ENCODE measurements at places on chromosomes 5 and 9. TPM values are rescaled to one million over a fixed set of nuclear protein-coding genes. Genes with fewer than 3 reads are reported as not detected.

The NKD2 gene
- 64.4 TPM for total RNA-seq

The BRIX1 gene
- 19.8 TPM for total RNA-seq

The WWC1 gene
- 94.2 TPM for total RNA-seq

The DNAI1 gene
- total RNA-seq = not detected

The PKN3 gene
- 13.4 TPM for total RNA-seq

The RNF208 gene
- 6.7 TPM for total RNA-seq

The EPB41L4B gene
- total RNA-seq = 10.1 TPM

The ENTPD2 gene
- total RNA-seq = 0.41 TPM

The NAIP gene
- total RNA-seq = 28.8 TPM

The CCL21 gene
- 37.7 TPM for total RNA-seq

DNA sequence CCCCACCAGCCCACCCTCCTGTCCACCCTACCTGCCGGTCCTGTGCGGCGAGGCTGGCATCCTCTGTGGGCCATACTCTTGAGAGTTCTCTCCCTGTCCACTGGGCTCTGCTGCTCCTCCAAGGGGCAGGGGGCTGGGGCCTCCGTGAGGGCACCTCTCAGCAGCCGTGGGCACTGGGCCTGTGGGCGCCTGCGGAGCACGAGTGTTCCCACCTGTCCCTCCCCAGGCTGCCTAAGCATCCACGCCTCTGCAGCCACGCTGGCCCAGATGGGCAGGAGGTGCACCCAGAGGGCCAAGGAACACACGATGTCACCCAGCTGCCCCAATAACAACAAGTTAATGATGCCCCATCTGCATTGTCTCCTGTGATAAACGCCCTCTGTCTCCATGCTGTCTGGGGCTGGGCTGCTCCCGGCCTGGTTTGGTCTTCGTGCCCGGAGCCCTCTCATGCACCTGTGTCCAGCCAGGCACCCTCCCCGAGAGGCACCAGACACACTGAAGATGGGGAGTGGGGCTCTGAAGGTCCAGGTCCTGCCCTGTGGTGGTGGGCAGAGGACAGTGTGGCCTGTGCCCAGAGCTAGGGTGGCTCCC lies 114.5 kb downstream of the RXRA start:
- H3K27me3 ChIP-seq = no peaks in the 10 kb centered on the region
- H3K4me3 ChIP-seq = no peak overlapping the region

DNA sequence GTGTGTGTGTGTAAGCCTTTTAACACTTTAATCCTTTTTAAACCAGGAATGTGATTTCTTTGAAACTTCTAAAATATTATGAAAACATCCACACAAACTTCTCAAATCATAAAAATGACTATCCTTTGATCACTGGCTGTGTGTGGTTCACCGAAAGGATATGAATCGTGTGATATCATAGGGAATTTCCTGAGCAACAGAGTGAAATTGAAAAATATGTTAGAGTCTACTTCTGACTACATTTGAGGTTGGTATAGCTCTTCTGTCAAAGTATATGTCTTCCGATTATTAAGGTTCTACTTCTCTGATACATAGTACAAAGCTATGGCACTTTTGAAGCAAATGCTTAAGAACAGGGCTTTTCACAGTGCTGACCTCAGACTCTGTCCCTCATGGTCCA lies 40.3 kb downstream of the RGMB start:
- no peaks in the 10 kb centered on the region for H3K4me1 ChIP-seq
- no peak for DNase-seq
- no peaks in the 10 kb centered on the region for H3K36me3 ChIP-seq
- H3K27me3 ChIP-seq = no peaks in the 10 kb centered on the region

GRCh38 chr5:134494780-134495179 lies 30.7 kb upstream of the JADE2 start:
- no peaks in the 10 kb centered on the region for H3K4me1 ChIP-seq
- no peaks in the 10 kb centered on the region for H3K36me3 ChIP-seq
- H3K27ac ChIP-seq = no peak overlapping the region
- H3K27me3 ChIP-seq = no peaks in the 10 kb centered on the region
- H3K4me3 ChIP-seq = no peak overlapping the region
- DNase-seq = no peak

DNA sequence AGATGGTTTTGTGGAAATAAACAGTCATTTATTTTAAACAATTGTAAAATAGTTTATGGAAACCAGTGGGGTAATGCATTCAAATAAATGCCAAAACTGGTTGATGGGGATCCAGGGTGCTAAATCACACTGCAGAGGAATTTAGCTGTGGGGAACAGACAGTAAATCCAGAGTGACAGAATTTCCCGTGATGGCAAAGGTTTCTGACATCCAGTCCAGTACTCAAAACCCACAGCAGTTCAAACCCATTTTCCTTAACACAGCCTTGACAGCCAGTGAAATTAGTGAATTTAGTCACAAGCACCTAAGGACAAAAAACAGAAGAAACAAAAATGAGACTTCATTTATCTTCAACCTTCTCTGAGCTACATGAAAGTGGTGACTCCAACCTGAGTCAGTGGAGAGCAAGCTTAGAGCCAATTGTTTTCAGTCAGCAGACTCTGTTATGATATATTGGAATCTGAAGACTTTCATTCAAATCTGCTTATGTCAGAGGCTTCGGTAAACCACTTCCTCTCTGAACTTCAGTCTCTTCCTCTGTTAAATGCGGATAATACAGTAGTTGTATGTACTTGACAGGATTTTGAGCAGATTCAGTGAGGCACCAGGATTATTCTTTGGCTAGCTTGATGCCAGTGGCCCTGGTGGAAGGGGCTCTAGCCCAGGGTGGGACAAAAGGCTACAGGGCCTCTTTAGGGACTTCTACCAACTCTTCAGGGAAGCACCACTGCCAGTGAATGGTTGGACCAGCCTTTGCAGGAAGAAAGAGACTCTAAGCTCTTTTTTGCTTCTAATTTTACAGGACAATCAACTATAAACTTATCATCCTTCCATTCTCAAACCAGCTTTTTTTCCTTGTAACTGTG lies 185.3 kb downstream of the MAPKAP1 start:
- H3K4me3 ChIP-seq = no peak overlapping the region
- DNase-seq = no peak
- peaks cover 29% of the 10 kb centered on the region for H3K4me1 ChIP-seq
- no peak overlapping the region for H3K27ac ChIP-seq
- H3K27me3 ChIP-seq = no peaks in the 10 kb centered on the region

GRCh38 chr5:108276187-108277050 lies 105.5 kb downstream of the FBXL17 start:
- no peaks in the 10 kb centered on the region for H3K4me1 ChIP-seq
- H3K36me3 ChIP-seq = no peaks in the 10 kb centered on the region
- DNase-seq = no peak
- H3K4me3 ChIP-seq = no peak overlapping the region

DNA sequence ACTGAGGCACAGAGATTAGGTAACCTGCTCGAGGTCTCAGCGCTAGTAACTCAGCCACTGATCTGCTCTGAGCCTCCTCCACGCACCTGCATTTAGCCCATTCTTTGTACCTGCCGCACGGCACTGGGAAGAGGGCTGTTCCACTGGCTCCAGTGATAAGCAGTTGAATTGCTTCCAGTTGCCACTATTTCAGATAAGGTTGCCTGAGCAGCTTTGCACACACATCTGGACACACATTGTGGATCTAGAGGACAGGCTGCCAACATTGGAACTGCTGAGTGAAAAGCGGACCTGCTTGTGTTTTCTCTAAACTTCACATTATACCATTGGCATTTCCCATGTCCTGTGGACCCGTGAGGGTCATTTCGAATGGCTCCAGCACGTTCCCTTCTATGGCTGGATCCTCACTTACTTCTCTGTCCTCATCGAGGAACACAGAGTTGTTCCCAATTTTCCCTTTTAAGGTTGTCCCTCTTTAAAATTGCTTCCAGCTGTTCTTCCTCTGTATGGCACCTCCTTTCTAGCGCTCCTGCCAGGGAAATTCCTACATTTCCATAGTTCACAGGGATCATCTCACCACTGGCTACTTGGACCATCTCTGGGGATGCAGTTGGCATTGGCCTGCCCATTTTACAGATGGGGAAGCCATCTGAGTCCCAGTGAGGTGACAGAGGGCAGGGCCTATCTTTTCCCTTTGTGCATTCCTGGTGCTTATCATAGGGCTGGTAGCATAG lies 45.9 kb upstream of the RPL26L1 start:
- no peaks in the 10 kb centered on the region for H3K4me1 ChIP-seq
- H3K36me3 ChIP-seq = peaks cover 64% of the 10 kb centered on the region
- no peaks in the 10 kb centered on the region for H3K27me3 ChIP-seq
- no peak overlapping the region for H3K27ac ChIP-seq

DNA sequence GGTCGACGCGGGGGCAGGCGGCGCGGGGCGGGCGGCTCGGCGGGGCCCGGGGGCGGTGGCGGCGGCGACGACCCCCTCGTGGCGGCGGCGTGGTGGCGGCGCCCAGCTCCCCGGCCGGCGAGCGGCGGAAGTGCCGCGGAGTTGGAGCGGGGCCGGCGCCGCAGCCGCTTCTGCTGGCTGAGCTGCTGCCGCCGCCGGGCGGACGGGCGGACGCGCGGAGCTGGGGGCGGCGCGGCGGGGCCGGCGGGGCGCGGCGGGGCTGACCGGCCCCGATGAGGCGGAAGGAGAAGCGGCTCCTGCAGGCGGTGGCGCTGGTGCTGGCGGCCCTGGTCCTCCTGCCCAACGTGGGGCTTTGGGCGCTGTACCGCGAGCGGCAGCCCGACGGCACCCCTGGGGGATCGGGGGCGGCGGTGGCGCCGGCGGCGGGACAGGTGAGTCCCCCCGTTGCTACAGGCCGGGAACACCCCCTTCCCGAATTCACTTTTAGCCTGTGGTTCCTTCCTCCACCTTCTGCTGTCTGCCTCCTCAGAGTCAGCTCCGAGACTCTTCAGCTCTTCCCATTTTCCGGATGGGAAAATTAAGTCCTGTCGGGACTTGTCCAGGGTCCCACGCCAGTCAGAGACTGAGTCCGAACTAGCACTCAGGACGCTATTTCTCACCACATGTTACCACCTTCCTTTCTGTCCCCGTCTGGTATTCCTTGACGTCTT lies at the start of gene GALNT10:
Gene GALNT10 (plus strand): TSS at position 139 of the 710 bp plus-strand sequence. CDS start 134 bp downstream, at position 273.
- peaks cover 28% of the 10 kb centered on the region for H3K4me1 ChIP-seq
- H3K27me3 ChIP-seq = no peaks in the 10 kb centered on the region
- no peaks in the 10 kb centered on the region for H3K36me3 ChIP-seq
- peak; percentile 89 for DNase-seq

GRCh38 chr9:98811051-98811650 lies 3.7 kb downstream of the GALNT12 start:
- no peak overlapping the region for H3K27ac ChIP-seq
- DNase-seq = no peak
- H3K27me3 ChIP-seq = no peaks in the 10 kb centered on the region
- H3K4me1 ChIP-seq = peaks cover 21% of the 10 kb centered on the region

GRCh38 chr9:18526685-18527084 lies 52.7 kb downstream of the ADAMTSL1 start:
- no peaks in the 10 kb centered on the region for H3K4me1 ChIP-seq
- H3K27me3 ChIP-seq = no peaks in the 10 kb centered on the region
- no peak overlapping the region for H3K27ac ChIP-seq

- no peaks in the 10 kb centered on the region for H3K27me3 ChIP-seq
- H3K4me3 ChIP-seq = no peak overlapping the region
- no peak overlapping the region for H3K27ac ChIP-seq
- no peaks in the 10 kb centered on the region for H3K4me1 ChIP-seq
- DNase-seq = no peak
Measured at GRCh38 chr5:83001796-83002381, 75.3 kb downstream of the TMEM167A start.

GRCh38 chr9:72884508-72884907 lies 68.3 kb downstream of the ALDH1A1 start:
- H3K4me3 ChIP-seq = no peak overlapping the region
- H3K4me1 ChIP-seq = no peaks in the 10 kb centered on the region
- H3K27ac ChIP-seq = no peak overlapping the region

GRCh38 chr9:91803151-91803940 lies 146.7 kb downstream of the ROR2 start:
- no peaks in the 10 kb centered on the region for H3K36me3 ChIP-seq
- DNase-seq = no peak
- no peak overlapping the region for H3K27ac ChIP-seq
- peaks cover 7% of the 10 kb centered on the region for H3K4me1 ChIP-seq
- H3K27me3 ChIP-seq = no peaks in the 10 kb centered on the region

- no peak for DNase-seq
- H3K27me3 ChIP-seq = no peaks in the 10 kb centered on the region
- H3K4me3 ChIP-seq = no peak overlapping the region
- H3K4me1 ChIP-seq = no peaks in the 10 kb centered on the region
Measured at GRCh38 chr5:38500573-38501260, 55.7 kb downstream of the LIFR start.

- no peaks in the 10 kb centered on the region for H3K27me3 ChIP-seq
- no peak overlapping the region for H3K4me3 ChIP-seq
- H3K4me1 ChIP-seq = peaks cover 9% of the 10 kb centered on the region
- H3K36me3 ChIP-seq = no peaks in the 10 kb centered on the region
- no peak overlapping the region for H3K27ac ChIP-seq
Measured at GRCh38 chr9:107973451-107973850, 483.9 kb upstream of the KLF4 start.

- no peak overlapping the region for H3K4me3 ChIP-seq
- no peaks in the 10 kb centered on the region for H3K36me3 ChIP-seq
- no peaks in the 10 kb centered on the region for H3K4me1 ChIP-seq
- no peaks in the 10 kb centered on the region for H3K27me3 ChIP-seq
Measured at GRCh38 chr5:28397502-28397941, 1359.1 kb upstream of the CDH9 start.

GRCh38 chr5:157506066-157506590 lies 46.1 kb downstream of the NIPAL4 start:
- H3K27me3 ChIP-seq = no peaks in the 10 kb centered on the region
- H3K27ac ChIP-seq = no peak overlapping the region
- no peaks in the 10 kb centered on the region for H3K36me3 ChIP-seq
- DNase-seq = no peak

DNA sequence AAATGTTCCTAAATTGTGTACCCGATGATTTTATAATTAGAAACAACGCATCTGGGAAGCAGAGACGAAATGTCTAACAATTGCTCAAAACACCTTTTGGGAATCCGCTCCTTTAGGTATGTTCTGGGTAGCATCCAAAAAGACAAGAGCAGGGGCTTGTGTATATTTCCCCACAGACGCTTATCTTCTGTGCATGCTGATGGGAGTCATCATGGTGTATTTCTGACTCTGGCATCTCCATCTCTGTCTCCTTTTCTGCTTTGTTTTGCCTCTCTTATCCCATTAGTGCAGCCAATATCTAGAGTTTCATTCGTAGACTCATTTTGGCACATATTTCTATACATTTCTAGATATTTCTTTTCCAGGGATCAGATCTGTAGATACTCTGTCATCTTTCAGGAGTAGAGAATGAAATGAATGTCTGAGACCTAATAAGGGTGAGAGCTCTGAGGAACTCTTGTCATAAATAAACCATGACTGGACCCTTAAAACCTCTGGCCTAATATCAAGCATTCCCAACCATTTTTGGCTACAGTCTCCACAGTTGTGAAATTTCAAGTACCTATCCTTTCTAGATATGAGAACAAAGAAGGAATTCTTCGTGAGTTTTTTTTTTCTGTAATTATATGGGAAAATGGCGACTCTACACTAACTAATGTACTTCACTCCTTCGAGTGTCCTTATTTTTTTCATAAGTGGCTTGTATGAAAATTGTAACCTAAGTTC lies 508.2 kb downstream of the ACTL7B start:
- H3K4me3 ChIP-seq = no peak overlapping the region
- no peak for DNase-seq
- H3K27ac ChIP-seq = no peak overlapping the region
- no peaks in the 10 kb centered on the region for H3K36me3 ChIP-seq
- no peaks in the 10 kb centered on the region for H3K27me3 ChIP-seq

- H3K27me3 ChIP-seq = no peaks in the 10 kb centered on the region
- no peak for DNase-seq
- no peaks in the 10 kb centered on the region for H3K36me3 ChIP-seq
- H3K4me3 ChIP-seq = no peak overlapping the region
Measured at GRCh38 chr5:13488254-13488931, 456.1 kb downstream of the DNAH5 start.
